ENCODE measurements at places on chromosomes 16 and 17.

DNA sequence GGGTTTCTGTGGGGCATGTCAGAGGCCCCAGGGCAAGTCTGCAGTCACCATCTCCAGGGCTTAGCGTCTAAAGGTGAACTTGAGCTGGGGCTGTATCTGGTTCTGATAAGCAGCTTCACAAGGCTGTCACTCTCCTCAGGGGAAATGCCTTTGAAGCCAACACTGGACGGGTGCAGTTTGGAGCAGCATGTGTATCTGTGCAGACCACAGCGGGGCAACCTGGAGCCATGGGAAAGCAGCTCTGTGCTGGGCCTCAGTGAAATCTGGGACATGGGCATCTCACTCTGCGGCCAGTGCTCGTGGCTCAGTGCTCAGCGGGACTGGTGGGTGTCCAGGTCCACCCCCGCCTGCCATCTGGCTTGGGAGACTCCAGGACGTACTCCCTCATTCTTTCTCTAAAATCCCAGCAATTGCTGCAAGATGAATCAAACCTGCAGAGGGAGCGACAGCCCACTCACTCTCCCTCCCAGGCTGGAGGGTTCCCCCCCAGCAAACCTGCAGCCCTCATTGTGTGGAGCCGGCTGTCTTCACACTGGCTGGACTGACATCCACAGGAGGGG lies 63.5 kb downstream of the PRMT7 start:
- peak; percentile 44 for DNase-seq

DNA sequence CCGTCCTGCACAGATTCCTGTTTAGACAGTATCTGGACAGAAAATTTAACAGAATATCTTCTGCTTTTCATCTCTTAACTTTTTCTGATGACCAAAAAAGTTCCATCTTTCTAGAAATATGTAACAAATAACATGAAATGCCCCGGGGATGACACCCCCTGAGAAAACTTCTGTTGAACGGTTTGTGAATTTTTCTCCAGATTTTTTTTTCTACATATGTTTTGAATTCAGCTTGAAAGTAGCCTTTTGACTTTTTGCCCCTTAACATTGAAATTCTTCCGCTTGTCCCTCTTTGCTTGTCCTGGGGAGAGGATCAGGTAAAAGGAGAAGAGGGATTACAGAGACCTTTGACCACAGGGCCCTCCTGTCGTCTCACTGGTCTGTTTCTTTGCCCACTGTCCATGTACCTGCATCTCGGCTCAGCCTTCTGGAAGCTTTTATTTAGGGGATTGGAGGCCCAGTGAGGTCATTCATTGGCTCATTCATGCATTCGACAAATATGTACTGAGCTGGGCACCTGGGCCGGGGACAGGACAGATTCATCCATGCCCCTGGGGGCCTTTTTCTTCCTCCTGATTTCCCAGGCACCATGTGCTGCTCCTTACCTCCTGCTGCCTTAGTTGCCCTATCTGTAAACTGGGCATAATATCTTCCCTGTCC lies 19.6 kb upstream of the CPNE2 start:
- DNase-seq: no peak

GRCh38 chr17:18315562-18315922 lies 449 bp downstream of the SMCR8 start:
- no peak for DNase-seq

- peak; percentile 65 for DNase-seq
These were observed 30.0 kb upstream of the RNF43 start for GRCh38 chr17:58447039-58447975.

DNA sequence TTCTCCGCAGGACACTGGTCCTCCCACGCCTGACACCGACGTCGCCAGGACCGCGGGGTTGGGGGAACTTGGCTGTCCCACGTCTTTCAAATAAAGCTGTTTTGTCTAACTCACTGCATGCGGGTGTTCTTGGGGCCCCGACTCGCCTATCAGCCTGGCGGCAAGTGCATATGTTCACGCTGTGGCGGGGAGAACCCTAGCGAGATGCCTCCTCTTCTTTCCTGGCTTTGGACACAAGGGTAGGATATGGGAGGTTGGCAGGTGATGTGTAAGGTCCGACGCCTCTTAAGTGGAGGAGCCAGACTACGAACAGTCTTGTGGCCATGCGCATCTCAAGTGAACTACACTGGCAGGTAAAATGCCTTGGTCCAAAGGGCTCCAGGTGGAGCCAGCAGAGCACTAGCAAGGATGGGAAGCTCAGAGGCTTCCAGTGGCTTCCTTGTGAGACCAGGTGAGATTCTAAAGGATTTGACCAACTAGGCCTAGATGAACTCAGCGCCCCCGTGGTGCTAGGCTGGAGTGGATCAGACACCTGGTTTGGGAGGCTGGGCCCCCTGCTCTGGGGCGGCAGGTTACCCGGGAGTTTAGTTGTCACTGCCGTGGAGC lies 873 bp upstream of the RPS2 start:
- no peak for DNase-seq

DNA sequence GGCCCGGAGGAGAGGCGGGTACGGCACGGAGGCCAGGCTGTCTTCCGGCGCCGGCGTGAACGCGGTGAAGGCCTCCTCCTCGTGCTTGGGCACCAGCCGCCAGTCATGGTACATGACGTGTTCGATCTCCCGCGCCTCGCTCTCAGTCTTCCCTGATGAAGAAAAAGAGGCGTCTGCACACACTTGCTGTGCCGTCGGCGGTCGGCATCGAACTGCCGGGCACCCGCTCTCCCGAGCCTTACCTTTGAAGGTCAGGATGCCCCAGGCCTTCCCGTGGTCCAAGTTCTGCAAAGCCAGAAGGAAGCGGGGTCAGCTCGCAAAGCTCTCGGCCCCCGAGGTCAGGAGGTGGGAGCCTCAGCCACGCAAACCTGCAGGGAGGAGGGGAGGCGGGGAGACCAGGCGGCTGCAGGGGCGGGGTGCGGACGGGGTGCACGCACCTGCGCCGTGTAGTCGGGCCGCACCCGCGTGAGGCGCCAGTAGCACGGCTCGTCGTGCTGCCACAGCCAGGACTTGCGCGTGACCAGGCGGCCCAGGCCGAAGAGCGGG lies at the start of gene EME2:
Gene EME2 (plus strand): TSS at position 449 of the 546 bp plus-strand sequence. CDS start 418 bp downstream, outside the sequence.
- no peak for DNase-seq

GRCh38 chr17:1743088-1743439 lies 393 bp downstream of the SERPINF2 start:
- DNase-seq: no peak

DNA sequence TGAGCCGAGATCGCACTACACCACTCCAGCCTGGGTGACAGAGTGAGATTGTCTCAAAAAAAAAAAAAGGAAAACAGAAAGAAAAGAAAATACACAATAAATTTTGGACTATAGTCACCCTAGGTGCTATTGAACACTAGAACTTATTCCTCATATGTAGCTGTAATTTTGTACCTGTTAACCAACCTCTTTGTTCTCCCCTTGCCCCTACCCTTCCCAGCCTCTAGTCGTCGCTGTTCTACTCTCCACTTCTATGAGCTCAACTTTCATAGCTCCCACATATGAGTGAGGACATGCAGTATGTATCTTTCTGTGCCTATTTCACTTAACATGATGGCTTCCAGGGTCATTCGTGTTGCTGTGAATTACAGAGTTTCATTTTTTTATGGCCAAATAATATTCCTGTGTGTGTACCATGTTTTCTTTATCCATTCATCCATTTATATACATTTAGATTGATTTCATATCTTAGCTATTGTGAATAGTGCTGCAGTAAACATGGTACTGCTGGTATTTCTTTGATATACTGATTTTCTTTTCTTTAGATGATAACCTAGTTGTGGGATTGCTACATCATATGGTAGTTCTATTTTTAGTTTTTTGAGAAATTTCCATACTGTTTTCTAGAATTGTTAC lies 28.3 kb downstream of the VPS35L start:
- no peak for DNase-seq

GRCh38 chr17:46977348-46977747 lies 1.7 kb downstream of the RPRML start:
- no peak for DNase-seq

DNA sequence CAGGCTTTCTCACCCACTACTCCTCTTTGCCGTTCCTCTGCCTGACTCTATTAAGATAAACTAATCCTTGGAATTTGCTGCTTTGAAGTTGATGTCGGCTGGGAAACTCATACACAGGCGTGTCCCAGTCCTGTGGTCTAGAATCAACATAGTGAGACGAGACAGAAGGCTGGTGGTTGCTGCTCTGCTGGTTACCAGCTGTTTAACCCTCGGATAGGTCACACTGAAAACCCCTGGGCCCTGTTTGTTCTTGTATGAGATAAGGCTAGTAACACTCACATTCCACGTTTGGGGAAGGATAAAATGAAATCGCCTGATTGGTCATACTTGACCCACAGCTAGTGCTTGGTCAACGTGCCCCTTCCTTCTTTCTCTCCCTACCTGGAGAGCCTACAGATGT lies 517.0 kb downstream of the CDH13 start:
- no peak for DNase-seq

DNA sequence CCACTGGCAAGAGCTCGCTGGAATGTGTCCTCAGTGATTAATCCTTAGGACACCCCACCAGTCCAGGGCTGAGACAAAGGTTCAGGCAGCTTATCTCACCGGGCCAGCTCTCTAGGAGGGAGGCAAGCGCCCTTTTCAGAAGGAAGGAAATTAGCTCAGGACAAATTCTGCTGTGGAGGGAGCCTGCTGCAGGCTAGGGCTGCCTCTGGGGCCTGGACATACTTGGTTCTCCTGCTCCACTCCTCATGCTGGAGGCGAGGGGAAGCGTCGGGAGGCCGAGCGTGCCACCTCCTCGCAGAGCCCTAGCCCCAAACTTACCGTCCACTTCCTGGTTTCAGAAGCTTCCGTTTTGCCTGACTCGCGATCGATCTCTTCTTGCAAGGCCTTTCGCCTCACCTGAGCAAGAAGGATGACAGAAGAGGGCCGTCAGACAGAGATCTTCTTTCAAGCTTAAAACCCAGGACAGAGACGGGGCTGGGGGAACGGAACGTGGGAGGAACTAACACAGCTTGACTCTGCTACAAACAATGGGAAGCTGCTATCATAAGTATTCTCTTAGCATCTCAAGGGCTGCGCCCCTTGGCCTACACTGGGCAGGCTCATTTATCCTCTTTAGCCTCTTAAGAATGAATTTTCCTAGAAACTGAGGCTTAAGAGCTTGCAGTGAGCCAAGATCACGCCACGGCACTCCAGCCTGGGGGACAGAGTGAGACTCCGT lies 7.7 kb downstream of the KNOP1 start:
- DNase-seq: no peak

- peak; percentile 31 for DNase-seq
These were observed 53.3 kb downstream of the ZNF778 start for GRCh38 chr16:89270666-89271345.

GRCh38 chr16:9107025-9107970 lies 15.9 kb downstream of the HAPSTR1 start:
- DNase-seq: no peak

GRCh38 chr17:45395569-45396415 lies 36.9 kb downstream of the ARHGAP27 start:
- no peak for DNase-seq

GRCh38 chr17:36755586-36755985 lies 154.2 kb downstream of the MRM1 start:
- DNase-seq: no peak

DNA sequence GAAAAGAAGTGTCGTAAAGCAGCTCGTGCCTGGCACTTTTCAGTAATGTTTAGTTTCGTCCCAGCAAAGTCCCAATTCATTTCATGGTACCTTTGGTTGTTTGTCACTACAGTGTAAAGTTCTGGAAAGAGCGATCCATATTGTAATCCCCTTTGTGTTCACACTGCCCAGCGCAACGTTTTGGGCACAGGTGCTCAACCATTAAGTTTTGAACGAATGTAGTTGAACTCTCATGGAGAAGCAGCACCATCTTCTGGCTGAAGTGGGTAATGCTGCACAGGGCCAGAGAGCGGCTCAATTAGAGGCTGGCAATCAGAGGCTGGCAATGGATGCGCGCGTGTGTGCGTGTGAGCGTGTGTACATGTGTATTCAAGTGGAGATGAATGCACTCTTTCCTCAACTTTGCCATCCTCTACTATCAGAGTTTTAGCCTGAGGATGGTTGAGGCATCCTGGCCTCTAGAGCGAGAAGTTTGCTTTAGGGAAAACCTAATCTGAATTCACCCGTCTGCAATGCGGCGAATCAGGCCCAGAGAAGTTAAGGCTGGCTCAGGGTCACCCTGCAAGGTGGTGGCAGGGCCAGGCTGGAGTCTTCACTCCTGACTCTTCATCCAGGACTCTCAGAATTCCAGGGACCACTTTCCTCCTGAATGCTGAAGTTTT lies 29.9 kb downstream of the DYNLL2 start:
- peak; percentile 69 for DNase-seq

DNA sequence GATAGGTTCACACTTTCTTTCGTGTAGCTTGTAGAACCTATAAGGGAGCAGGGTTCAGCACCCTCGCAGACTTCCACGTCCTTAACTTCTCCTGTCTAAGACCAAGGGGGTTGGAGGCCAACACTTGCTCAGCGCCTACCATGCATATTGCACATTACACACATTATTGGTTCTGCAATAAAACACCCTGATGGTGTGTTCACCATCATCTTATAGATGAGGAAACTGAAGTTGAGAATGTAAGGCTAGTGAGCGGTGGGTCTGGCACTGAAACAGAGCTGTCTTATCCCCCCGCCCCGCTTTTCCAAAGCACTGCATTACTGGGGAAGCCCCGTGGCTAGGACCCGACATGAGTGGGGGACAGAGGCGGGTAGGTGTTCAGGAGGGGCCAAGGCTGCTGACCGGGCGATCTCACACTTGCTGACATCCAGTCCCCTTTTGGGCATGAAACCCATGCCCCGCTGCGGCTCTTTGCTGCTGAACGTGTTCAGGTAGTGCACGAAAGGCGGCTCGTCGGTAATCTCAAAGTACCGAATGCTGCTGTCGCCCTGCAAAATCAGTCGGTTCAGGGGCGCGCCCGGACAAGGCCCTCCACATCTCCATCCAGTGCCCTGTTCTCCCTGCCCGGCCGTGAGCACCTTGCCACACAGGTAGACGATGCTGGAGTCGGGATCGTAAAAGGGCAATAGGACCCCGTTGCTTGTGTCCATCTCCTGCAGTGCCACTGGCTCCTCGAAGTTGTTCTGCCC lies 6.2 kb downstream of the CORO6 start:
- peak; percentile 46 for DNase-seq
